Activated naive CD4-positive, alpha-beta T cell treated with anti-CD3 and anti-CD28 coated beads for 36 hours (primary cell): ENCODE measurements at places on chromosomes 4 and X.

GRCh38 chr4:121594796-121595526, 101.8 kb downstream of the ANXA5 start:
- DNase-seq = no peak

DNA sequence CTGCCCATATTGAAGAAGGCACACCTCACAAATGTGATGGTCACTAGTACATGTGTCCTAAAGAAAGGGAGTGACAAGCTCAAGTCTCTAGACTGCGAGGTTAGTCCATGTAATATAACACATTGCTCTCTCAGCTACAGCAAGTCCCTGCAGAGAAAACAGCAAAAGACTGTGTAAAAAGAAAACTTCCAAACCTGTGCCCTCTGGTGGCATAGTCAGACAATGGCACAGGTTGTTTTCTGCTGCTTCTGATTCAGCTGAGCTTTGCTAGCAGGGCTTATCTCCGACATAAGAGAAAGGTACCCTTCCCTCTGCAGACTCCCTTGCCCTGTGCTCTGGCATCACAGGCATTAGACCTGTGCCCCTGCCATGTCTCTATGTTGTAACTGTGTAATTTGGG, 1.4 kb upstream of the SERPINA7 start:
- no peak for DNase-seq

- no peak for DNase-seq
These were observed 216.9 kb downstream of the EPHA5 start for GRCh38 chr4:65453398-65453797.

GRCh38 chr4:3307060-3307459, 14.2 kb downstream of the RGS12 start:
- DNase-seq = no peak

DNA sequence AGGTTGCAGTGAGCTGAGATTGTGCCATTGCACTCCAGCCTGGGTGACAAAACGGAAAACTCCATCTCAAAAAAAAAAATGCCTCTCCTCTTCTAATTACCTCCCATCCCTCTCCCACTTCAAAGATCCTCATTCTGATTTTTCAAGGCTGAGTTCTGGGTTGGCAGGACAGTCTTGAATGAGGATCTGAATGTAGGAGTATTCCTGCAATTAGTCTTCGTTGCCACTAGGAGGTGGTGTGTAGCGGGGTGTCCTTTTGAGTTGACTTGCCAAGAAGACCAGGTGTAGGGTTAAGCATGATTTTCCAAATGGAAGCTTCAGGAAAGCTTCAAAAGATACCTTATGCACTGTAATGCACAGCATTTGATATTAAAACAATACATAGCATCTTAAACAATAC, 169.9 kb downstream of the ASMT start:
- DNase-seq = no peak

GRCh38 chr4:165788686-165789463, 84.2 kb upstream of the TLL1 start:
- DNase-seq = no peak

GRCh38 chr4:17109126-17109525, 210.7 kb upstream of the LDB2 start:
- DNase-seq = no peak

DNA sequence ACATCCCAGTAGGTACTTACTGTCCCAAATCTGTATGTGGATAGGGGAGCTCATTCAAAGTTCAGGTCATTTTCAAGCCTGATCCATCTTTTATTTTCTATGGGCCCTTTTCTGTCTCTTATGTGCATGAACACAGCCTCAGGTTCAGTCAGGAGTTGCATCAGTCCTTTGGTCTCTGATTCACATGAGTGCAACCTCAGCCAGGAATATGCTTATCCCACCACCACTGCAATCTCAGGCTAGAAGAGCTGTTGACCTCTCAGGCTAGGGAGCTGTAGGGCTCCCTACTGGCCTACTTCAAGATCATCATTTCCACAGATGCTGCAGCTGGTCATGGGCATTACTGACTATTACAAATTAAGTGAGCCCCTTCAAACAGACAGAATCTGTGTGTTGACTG, 27.2 kb downstream of the AASDH start:
- DNase-seq = no peak

- no peak for DNase-seq
These were observed 4.1 kb downstream of the ZNF827 start for GRCh38 chr4:145934434-145935047.

DNA sequence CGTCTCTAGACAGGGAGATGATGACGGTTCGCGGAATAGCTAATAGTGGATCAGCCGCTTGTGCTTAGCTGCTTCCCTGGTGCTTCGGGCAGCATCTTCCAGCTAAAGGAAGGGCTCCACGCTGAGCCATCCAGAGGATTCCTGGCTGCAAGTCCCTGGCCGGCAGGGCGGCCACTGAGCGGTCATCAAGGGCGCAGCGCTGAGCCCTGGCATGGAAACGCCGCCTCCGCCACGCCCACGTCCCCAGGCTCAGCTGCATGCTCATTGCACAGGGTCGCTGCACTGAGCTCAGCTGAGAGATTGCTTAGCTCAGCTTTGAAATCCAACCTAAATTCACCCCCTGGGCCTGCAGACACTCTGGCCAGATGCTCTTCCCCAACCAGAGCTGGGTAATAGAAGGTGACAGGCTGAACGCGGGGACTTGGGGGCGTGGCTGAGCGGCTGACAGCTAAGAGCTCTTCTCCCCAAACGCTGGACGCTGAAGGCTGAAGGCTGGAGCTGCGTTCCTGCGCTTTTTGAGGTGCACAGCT, 118.2 kb upstream of the KIT start:
- DNase-seq = peak; percentile 5

DNA sequence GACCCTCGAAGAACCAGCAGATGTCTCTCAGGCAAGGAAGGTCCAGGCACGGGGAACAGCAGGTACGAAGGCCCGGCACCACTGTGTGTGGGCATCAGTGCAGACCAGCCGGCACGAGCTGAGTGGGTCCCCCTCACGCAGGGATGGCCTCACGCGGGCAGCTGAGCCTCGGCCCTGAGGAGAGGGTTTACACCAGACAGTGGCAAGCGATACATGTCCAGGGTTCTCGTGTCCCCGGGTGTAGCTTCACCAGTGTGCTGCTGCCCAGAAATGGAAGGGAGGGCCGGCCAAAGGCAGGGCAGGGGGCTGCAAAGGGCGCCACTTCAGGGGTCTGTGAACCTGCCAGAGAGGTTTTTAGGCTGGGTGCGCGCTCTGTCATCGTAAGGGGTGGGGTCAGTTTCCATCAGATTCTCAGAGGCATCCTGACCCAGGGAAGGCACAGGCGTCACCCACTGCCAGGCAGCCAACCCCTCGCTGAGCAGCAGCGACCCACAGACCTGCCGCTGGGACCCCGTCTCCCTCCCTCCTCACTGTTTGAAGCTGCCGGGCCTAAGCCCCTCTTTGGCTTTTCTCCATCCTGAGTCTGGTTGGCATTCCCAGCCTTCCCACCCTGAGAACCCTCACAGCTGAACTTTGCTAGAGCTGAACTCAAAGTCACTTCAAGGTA, 107.0 kb downstream of the CPZ start:
- DNase-seq = no peak

DNA sequence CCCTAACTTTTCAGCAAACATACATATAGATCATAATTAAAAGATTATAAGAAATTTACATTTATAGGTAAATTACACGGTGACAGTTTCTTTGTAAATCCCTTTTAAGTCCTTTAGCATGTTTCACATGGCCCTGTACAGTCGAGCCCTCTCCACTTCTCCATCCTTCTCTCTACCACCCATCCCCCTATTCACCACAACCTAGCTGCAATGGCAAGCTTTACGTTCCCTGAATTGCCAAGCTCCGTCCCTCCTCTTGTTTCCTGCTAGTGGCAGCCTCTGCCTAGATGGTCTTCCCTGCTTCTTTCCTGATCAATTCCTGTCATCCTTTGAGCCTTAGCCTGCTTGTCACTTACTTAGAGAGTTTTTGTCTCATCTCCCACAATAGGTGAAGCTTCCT, 116.2 kb downstream of the TMA16 start:
- no peak for DNase-seq

DNA sequence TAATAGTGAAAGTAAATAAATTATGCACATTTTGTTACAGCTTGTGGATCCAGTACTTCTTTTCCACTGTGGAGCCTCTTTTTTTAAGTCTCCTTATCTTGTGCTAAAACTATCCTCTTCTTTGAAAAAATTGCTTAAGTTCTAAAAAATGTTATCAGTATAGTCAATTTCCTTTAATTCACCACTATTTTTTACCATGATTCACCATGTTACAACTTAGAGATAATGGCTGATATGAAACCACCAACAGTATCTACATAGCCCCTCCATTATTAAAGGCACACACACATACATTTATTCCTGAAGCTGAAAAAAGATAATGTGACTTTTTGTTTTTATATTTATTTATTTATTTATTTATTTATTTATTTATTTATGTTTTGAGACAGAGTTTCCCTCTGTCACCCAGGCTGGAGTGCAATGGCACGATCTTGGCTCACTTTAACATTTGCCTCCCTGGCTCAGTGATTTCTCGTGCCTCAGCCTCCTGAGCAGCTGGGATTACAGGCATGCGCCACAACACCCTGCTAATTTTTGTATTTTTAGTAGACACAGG, 243.2 kb downstream of the SPOCK3 start:
- DNase-seq = no peak

DNA sequence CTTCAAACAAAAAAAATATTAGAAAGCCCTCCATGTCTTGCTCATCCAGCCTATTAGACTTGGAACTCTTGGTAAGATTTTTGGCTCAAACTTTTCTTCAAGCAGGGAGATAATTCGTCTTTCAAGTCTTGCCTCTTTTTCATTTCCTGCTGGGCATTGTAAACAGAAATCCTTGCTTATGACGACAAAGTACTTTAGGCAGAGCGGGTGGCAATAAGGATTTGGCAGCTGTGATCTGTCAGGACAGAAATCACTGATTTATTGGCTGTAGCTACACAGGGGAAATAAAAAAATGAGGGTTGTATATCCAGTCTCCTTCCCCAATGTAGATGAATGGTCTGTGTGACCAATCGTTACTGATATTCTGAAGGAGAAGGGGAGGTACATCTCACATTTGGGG, 121.6 kb downstream of the SLC4A4 start:
- no peak for DNase-seq

- DNase-seq = no peak
These were observed 40.0 kb downstream of the RBPJ start for GRCh38 chr4:26360864-26361263.

GRCh38 chr4:107083-107443, 17.2 kb upstream of the ZNF718 start:
- no peak for DNase-seq

DNA sequence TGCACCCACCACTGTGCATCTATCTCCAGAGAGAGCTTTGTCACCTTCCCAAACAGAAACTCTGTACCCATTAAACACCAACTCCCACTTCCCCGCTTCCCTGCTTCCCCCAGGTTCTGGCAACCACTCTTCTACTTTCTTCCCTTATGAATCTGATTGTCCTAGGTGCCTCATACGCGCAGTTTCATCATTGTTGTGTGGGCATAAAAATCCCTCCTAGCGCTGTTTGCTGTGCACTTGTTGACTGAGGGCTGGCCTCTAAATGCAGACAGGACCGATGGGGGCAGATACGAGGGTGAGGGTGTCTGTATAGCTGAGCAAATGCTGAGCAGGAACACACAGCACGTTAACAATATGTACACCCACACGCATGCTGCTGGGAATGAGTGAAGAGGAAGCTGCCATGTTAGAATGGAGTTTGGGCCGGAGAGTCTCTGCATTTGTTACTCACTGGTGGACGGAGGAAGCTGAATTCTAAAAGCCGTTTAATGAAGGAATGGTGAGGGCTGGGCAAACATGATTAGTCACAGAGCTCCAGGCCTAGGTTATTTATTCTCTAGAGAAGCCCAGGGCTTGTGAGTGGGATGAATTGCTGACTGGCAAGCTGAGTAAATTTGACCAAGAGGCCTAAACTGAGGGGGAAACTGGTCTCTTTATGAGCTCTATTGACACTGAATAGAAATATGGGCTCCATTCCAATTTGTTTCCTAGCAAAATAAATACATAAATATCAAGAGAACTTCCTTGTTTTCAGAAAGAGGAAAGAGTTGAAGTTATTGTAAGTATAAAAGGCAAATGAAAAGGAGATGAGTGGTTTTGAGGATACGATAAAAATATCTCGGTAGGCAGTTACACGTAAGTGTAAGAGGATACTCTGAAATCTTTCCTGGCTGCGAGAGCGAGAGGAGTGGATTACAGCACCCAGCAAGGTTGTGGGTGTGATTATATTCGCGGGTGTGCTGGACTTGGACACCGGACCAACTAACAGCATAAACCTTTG, 95.9 kb upstream of the RPS6KA3 start:
- no peak for DNase-seq

DNA sequence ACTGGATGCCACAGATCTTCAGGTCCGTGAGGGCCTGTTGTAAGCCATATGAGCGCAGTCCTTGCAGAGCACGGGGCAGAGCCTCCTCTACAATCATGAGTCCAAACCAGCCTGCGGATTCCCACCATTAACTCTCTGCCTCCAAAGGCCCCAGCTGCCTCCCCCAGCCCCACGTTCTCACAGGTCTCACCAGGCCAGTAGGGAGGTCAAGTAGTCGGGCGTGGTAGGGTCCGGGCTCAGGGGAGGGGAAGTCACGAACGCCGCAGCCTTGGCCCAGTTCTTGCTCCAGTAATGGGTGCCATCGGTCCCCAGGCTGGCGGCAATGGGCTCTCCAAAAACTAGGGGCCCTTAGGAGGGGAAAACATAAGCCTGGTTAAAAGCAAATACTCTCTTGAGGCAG, 53.6 kb downstream of the CRMP1 start:
- no peak for DNase-seq

GRCh38 chr4:158850800-158851644, 82.2 kb downstream of the FNIP2 start:
- no peak for DNase-seq

- DNase-seq = no peak
These were observed 34.5 kb downstream of the SPINK2 start for GRCh38 chr4:56786955-56787354.

DNA sequence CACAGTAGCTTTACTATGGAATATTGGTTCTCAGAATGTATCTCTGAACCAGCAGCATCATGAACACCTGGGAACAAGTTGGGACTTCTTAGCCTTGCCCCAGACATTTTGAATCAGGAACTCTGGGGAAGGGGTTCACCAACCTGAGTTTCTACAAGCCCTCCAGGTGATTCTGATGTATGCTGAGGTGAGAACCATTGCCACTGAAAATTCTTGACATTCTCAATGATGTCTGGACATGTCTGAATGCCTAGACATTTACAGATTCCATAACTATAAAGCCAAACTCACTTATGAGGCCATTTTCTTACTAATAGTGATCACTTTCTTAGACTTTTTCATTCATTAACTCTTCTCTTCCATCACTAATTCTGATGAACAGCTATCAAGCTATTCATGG, 389.4 kb upstream of the FTHL17 start:
- DNase-seq = no peak

- DNase-seq = no peak
These were observed 55.7 kb upstream of the STIM2 start for GRCh38 chr4:26804925-26805324.
